ENCODE measurements at places on chromosomes 6 and 20. TPM values are rescaled to one million over a fixed set of nuclear protein-coding genes. Genes with fewer than 3 reads are reported as not detected.

The SCRT2 gene
- total RNA-seq = not detected

The CST4 gene
- not detected for total RNA-seq

The EMILIN3 gene
- 0.71 TPM for total RNA-seq

DNA sequence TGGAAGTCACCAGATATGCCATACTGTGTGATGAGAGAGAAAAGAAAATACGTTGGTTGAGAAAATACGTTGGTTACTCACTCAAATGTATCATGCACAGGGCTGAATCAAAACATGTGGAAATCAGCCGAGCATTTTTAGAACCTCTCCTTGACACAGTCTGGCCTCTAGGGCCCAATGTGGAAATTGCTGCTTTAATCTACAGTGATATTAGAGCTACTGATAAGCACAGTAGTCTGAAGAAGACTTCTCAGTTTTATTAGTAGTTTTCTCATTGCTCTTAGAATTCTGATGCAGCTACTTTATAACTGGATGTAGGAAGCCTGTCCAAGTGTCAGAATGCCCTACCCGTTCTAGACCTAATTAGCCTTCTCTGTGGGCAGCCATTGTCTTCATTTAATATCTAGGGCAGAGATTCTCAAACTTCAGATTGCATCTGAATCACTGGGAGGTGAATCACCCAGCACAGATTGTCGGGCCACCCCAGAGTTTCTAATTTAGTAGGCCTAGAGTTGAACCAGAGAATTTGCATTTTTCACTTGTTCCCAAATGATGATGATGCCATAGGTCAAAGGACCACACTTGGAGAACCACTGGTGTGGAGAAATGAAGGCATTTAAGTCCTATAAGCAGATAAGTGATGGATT, 229.1 kb downstream of the PLCB1 start:
- DNase-seq = peak; percentile 74

DNA sequence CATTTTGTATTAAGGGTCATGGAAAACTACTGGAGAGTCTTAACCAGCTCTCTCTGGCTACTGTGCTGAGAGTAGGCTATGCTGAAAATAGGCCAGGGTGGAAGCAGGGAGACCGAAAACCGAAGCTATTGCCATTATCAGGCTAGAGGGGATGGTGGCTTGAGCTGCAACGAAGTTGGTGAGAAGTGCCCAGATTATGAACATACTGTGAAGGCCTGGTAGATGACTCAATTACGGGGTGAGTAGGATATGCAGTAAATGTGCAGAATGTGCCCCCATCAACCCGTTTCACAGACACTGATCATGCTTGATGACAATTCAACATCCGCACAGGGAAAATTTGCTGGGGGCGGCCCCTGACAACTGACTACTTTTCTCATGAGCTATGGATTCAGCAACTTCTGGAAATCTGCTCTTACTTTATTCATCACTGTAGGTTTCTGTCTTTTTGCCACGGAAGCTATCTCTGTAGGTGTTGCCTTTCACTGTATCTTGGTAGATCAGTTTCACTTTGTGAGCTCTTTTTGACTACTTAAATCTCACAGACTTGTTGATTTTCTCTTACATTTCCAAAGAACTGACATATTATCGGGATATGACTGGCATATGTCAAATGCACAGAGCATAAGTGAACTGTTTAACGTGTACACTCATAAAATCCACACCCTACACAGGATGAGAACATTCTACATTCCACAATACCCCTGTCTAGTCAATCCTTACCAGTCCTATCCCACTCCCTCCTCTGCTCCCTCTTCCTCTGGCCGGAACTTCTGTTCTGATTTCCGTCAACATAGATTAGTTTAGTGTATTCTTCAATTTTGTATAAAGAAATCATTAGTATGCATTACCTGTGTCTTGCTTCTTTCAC, 15.5 kb upstream of the MEP1A start:
- no peak for DNase-seq

The RRAGD gene
- total RNA-seq = 18.4 TPM

Data from G401 (cell line).